ENCODE measurements at places on chromosomes 16 and 17.

DNA sequence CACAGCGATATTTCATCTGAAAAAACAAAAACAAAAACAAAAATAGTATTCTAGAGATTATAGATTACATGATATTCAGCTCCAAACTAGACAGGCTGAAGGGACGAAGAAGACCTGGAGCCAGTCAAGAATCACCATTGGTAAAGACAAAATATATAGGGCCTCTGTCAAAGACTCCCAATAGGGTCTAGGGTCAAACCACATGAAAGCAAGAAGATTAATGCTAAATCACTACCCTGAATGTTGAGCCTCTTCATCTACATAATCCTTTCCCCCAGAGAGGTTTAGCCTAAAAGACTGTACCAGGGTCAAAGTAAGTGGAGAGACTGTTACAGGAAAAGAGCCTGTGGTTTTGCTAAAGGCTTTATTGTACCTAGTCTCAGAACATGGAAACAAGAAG lies 10.8 kb upstream of the NME1 start:
- DNase-seq = no peak

DNA sequence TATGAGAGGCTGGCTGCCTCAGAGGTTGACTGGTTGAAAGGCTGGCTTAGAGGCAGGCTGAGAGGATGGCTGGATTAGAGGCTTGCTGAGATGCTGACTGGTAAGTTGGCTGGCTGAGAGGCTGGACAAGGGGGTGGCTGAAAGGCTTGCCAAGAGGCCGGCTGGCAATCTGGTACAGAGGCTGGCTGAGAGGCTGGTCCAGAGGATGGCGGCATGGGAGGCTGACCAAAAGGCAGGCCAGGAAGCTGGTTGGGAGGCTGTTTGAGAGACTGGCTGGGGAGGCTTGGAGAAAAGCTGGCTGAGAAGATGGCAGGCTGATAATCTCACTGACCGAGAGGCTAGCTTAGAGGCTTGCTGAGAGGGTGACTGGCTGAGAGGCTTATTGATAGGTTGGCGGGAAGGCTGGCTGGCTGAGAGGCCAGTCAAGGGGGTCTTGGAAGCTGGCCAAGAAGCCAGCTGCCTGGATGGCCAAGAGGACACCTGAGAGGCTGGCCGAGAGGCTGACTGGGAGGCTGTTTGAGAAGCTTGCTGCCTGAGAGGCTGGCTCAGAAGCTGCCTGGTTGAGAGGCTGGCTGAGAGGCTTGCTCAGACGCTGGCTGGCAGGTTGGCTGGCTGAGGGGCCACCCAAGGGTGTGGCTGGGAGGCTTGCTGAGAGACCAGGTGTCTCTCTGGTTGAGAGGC lies 34.2 kb upstream of the ACSM2B start:
- no peak for DNase-seq

DNA sequence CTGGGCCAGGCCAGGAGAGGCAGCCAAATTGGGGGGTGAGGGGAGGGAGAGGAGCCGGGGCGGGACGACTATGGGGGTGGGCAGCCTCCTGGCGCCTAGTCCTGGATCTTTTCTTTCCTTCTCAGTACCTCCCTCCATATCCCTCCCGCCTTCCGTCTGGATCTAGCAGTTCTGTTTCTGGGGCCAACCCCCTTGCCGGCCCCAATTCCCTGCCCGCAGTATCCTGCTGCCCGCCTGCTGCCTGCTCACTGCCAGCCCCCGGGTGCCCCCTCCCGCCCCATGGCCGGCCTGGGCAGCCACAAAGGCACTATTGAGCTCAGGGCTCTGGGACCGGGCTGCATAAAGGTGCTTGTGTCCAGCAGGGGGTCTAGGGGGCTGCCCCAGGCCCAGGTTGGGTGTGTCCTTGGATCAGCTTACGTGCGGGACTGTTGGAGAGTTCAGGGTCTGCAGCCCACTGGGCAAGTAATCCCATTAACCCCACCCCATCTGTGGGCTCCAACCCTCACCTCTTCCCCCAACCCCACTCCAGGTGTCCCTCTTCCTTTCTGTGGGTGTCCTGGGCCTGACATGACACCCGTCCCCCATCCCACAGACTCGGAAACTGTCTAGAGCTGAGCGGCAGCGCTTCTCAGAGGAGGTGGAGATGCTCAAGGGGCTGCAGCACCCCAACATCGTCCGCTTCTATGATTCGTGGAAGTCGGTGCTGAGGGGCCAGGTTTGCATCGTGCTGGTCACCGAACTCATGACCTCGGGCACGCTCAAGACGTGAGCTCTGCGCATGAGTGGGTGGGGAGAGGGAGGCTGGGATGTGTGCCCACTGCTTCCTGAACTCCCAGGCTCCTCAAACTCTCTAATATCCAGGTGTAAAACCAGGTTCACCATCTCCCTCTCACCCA lies 2.0 kb downstream of the WNK4 start:
- no peak for DNase-seq

GRCh38 chr17:76492123-76492988 lies 8.9 kb downstream of the RHBDF2 start:
- DNase-seq = no peak

DNA sequence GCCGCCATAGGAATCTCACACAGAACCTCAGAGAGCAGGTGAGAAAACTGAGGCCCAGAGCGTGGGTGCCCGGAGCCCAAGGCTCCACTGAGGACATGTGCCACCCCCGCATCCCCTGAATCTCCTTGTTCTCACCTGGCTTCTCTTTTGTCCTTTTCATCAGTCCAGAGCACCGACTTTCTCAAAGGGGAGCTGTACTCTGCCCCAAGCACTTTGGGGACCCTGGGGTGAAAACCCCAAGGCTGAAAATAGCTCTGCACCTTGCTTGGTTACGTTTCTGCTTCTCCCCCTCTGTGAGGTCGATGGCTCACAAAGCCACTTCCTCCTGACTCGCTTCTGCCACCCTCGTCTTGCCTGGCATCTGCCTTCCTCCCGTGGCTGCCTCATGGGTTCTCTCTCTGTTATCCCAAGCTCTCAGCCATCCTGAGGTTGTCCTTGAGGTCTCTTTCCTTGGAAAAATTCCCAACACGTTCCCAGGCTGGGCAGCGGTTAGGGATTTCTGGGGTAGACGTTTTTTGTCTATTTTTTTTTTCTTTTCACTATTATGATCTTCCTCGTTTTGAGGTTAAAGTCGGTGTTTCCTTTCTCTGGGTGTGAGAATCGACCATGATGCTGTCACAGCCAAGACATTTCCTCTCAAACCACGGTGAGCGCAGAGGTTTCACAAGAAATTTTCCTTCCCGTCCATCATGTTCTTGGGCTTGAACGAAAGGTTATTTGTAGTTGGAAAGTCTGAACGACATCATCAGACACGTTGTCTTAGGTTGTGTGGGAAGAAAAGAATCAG lies 37.2 kb downstream of the IRF8 start:
- DNase-seq = no peak

GRCh38 chr17:81339534-81340296 lies 44.6 kb upstream of the SLC38A10 start:
- DNase-seq = no peak

- peak; percentile 69 for DNase-seq
Observed at GRCh38 chr17:73347351-73347750, 35.5 kb upstream of the CDC42EP4 start.

DNA sequence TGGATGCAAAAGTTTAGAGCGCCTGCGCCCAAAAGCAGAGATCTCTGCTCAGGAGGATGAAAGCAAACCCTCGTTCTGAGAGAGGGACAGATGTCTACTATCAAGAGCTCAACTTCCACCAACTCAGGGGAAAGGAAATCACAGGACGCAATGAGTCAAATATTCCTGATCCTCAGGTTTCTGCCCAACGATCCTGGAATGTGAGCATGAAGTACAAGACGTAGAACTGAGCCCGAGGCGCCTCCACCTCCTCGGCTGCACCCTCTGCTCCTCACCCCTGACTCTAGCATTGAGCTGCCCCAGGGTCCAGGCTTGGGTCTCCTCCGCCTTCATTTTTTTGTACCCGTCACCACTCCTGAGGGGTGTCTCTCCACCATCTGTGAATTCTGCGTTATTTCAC lies 15.4 kb downstream of the IFT140 start:
- no peak for DNase-seq

DNA sequence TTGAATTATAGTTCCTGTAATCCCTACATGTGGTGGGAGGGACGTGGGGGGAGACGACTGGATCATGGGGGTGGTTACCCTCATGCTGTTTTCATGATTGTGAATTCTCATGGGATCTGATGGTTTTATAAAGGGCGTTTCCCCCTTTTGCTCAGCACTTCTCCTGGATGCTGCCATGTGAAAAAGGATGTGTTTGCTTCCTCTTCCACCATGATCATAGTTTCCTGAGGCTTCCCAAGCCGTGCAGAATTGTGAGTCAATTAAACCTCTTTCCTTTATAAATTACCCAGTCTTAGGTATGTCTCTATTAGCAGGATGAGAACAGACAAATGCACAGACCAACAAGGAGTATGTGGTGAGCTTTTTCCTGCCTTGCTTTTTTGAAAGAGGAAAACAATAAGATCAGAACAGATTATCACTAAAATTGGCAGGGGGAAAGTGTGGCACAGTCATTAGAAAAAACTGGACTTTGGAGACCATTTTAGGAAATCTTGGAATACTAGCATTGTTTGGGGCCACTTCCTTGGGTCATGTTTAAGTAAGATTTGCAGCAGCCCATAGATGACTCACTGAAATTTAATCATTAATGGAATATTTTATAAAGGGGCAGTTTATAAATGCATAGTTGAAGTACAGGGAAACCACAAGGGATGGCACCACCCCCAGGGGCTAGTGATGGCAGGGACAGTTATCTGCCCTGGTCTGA lies 352.8 kb downstream of the CDH13 start:
- no peak for DNase-seq

- DNase-seq = no peak
Observed at GRCh38 chr16:840561-841454, 40.3 kb upstream of the GNG13 start.
